ENCODE measurements at places on chromosomes 11 and 22.
A peak's percentile ranks its signal among the peaks of the same experiment; 100 is the strongest.

DNA sequence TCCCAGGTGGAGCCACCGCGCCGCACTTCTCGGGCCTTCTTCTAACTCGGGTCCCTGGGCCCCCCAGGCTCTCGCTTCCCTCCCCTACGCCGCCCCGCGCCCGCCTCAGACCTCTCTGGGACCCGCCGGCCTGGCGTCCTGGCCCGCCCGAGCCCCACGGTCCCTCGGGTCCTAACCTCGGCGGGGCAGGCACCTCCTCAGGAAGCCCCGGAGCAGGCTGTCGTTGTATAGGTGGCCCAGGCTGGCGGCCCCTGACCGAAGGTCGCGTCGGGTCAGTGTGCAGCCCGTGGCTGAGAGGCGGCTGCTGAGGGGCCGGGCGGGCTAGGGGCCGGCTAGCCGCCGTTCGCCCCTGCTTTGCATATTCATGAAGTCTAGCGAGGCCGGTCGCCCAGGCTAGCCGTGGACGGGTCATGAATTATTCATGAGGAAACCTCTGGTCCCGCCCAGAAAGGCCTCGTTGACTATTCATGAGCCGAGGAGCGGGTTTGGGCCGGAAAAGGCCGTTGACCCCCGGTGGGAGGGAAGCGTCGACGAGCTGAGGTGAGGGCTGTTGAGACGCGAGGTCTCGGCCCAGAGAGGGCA is at the start of gene HORMAD2:
TSS of gene HORMAD2 (plus strand) at position 513 of the 582 bp plus-strand sequence. CDS start 13,489 bp downstream, outside the sequence.
- no peak for DNase-seq

- no peak for DNase-seq
These were observed 51.8 kb downstream of the ARFGAP3 start for GRCh38 chr22:42805016-42805997.

DNA sequence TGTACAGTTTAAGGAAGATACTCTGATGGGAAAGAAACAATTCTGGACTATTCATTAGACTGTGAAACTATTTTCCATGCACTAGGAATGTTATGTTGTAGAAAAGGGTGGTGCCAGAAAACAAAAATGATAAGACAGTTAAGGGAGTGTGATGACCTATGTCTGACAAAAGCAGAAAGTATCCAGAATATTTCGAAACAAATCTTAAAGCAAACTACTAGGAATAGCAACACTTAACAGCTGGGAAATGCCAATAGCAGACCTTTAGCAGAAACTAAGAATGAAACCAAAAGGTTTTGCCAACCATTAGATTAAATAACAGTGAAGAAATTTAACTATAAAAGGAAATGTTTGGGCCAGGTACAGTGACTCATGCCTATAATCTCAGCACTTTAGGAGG is 3.3 kb upstream of the ARHGAP20 start:
- DNase-seq: no peak

DNA sequence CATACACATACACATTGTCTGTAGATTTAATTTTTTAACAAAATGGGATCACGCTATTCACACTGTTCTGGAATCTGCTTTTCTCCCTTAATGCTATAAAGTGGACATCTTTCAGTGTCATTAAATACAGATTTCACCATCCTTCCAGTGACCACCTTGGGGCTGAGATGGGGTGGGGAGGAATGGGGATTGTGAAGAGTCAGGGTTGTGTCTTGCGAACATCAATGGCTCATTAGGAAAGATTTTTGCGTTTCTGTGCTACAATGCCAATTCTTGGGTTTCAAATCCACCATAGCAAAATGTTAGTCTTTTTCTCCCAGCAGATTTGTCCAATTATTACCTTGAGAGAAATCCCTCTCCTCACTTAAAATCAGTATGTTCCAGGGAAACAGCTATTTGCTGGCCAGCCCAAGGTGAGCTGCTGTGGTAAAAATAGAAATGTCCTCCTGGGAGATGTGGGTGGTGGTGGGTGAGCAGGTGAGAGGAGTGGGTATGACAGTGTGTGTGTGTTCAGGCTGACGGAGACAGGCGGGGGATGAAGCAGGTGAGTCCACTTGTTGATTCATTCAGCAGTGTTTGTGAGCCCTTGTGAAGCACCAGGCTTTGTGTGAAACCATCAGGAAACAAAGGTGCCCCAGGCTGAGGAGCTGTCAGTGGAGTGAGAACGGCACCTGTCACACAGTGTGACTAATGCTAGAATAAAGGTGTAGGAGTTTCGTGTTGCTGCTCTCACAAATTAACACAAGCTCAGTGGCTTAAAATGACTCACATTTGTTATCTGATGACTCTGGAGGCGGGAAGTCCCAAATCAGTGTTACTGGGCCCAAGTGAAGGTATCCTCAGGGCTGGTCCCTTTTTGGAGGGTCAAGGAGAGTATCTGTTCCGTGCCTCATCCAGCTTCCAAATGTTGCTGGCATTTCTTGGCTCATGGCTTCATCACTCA is 1.7 kb upstream of the CBX6 start:
- DNase-seq: no peak

DNA sequence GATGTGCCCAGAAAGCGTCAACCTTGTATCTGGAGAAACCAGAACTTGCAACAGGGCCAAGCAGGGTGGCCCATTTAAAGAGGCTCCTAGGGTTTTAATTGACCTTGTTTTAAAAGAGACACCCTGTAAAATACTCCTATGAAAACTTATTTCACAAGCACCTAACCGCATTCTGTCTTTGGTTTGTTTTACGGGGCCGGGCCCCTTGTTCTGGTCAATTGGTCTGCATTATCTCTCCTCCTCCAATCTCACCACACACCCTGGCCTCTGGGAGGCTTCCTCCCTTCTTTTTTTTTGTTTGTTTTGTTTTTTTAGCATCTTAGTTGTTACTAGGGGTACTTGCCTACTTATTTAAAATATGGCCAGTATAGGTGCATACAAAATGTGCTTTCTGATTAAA is 4.7 kb downstream of the EHF start:
- DNase-seq: no peak

DNA sequence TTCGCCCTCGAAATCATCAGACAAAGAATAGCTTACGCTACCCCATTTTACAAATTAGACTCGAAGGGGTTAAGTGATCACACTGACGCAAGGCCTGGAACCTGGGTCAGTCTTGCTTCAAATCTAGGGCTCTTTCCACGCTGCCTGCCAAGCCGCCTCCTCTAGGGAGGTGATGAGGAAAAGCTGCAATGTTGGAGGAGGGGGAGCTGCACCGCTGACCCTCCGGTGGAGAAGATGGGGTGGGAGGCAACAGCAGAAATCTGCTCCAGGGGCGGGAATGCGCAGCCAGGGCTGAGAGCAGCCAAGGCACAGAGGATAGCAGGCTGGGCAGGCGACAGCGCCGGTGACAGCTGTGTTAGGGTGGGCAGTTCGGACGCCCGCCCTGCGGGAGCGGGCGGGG is 595 bp downstream of the SYVN1 start:
- no peak for DNase-seq

DNA sequence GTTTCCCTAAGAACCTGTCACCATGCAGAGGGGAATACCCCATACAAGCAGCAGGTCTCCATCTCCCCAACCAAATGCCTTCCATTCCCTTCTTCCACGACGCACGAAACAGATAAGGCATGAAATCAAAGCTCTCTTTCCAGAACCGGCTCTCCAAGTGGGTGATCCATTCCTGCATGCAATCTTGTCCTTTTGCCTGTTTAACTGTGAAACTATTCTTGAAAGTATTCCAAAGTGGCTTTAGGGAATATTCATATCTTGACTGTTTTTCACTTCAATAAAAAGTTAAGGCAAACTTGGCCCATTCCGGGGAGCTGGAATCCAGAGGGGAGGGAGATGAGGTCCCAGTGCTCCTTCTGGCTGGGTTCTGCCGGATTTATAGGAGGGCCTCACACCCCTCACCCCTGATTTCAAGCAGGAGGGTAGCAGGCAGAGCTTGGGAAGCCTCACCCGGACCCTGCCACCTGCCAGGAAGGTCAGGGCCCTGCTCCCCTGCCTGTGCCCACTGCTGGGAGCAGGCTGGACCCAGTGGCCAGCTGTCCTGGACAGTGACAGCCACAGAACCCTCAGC is 60.9 kb downstream of the SCGB1A1 start:
- no peak for DNase-seq

DNA sequence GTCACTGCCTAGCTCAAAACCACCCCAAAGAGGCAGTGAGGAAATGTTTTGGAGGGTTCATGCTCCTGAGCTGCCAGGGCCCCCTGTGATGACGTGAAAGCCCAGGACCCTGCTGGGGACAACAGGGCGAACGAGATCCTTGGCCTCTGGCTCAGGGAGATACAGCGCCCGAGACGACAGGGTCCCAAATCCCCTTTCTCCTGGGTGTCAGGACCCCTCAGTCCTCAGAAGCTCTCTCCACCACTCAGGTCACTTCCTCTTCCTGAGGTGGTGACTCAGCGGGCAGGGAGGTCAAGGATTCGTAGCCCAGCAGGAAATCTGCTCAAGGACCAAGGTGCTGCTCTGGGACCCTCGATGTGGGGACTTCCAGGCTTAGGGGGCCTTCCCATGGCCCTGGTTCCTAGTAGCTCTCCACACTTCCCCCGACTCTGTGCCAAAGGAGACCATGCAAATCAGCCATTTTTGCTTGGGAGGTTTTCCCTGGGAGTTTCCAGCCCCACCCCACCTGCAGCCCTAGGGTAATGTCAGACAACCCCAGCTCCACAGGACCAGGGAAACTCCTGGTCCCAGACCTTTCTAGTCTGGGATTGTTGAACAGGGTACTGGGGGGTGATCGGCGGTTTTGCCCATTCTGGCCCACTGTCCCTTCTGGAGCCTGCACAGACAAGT is 12.8 kb downstream of the BCL9L start:
- no peak for DNase-seq

GRCh38 chr22:43824724-43825420 is 12.8 kb upstream of the EFCAB6 start:
- no peak for DNase-seq

- peak; percentile 20 for DNase-seq
These were observed 16.3 kb downstream of the CRYBB2 start for GRCh38 chr22:25235547-25236290.

DNA sequence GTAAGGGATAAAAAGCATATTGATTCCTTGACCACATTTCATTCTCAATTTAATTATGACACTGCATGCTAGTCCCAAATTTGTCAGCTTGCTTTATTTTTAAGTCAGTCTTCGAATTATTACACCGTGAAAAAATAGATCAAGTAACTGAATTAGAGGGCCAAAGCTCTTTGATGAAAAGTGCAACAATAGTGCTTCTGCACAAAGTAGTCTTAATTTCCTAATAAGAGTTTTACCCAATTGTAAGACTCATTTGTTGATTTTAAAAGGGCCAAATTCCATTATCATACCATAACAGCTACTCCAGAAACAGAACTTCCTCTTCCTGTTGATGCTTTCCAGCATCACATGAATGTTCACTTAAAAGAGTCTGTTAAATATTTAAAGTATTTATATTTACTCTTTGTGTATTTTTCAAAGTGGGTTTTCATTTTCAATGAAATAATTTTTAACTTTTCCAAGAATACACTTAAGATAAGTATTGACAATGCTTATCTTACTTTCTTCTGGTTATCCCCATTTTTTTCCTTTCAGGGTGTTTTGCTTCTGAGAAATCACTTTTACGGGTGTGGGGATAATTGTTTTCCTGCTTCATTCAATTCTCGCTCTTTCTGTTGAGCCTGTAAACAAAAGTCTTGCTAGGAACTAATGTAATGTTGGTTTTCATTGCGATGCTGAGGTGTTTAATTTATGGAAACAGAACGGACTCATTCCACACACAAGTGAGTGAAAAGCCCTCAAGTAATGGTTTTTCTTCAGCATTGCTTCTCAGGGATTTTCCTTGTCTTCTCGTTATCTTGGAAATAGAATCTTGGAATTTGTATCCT is 2.1 kb downstream of the ARHGEF12 start:
- DNase-seq: no peak

GRCh38 chr11:113623114-113623513 is 83.0 kb downstream of the TMPRSS5 start:
- DNase-seq: no peak

DNA sequence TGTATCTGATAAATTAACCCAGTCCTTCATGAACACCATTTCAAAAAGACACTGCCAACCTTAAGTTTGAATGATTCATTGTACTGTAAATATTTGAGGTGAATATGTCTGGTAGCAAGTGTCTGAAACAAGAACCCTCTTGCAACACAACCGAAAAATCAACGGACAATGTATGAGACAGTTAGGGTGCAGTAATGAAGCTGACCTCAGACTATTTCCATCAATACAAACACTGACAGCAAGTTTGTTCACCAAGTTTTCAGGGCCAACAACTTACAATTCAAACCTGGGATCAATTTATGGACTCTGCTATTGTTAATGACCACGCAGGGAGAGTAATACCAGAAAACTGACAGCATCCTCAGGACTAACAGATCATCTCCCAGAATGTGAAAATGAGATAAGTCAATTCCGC is 126.3 kb downstream of the CADM1 start:
- no peak for DNase-seq

DNA sequence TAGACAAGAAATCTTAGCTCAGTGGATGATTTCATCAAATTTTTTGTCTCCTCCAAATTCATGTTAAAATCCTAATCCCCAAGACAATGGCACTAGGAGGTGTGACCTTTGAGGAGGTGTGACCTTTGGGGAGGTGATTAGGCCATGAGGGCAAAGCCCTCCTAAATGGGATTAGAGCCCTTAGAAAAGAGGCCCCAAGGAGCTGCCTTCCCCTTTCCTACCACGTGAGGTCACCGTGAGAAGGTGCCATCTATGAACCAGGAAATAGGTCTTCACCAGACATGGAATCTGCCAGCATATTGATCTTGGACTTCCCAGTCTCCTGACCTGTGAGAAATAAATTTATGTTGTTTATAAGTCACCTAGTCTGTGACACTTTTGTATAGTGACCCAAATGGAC is 138.7 kb downstream of the TRIM29 start:
- no peak for DNase-seq

DNA sequence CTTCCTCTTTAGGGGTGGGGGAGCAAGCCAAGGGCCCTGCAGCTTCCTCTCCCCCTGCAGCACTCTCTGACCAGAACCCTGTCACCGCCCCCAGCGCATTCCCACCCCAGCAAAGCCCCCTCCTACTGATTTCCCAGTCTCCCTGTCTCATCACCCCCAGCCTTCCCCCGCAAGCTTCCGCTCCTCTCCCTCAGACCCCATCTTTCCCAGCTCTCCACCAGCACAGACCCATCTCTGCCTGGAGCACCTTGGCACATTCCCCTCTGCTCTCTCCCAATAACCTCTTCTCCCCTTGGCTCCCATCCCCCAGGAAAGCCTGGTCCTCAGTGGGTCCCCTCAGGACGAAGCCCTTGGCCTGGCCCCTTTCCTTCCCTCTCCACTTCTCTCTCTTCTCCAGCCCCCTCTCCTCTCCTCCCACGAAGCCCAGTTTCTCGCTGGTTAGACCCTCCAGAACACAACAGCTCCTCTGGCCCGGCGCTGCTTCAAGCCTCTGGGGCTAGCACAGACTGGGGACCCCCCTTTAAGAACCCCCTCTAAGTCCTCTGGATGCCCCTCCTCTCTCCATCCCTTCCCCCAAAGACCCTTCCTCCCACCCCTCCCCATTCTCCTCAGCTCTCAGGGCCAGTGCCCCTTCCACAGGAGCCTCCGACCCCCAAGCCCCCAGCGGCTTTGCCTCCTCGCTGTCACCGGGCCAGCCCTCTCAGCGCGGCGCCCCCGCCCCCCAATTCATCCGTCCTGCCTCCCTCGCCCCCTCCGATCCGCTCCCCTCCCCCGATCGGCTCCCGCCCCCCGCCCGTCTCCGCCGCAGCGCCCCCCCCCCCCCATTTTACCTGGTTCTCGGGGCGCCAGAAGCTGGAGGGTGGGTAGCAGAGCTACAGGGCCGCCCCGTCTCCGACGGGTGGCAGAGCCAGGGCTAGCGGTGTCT is 594 bp downstream of the NRXN2 start:
- DNase-seq: no peak

All from stimulated activated CD8-positive, alpha-beta memory T cell treated with anti-CD3 and anti-CD28 coated beads, Interleukin-4, amount 100 ng/mL, for 1 hour (primary cell).